ENCODE measurements at places on chromosomes 12 and 14. TPM values are rescaled to one million over a fixed set of nuclear protein-coding genes. Genes with fewer than 3 reads are reported as not detected.
A peak's percentile ranks its signal among the peaks of the same experiment; 100 is the strongest.

DNA sequence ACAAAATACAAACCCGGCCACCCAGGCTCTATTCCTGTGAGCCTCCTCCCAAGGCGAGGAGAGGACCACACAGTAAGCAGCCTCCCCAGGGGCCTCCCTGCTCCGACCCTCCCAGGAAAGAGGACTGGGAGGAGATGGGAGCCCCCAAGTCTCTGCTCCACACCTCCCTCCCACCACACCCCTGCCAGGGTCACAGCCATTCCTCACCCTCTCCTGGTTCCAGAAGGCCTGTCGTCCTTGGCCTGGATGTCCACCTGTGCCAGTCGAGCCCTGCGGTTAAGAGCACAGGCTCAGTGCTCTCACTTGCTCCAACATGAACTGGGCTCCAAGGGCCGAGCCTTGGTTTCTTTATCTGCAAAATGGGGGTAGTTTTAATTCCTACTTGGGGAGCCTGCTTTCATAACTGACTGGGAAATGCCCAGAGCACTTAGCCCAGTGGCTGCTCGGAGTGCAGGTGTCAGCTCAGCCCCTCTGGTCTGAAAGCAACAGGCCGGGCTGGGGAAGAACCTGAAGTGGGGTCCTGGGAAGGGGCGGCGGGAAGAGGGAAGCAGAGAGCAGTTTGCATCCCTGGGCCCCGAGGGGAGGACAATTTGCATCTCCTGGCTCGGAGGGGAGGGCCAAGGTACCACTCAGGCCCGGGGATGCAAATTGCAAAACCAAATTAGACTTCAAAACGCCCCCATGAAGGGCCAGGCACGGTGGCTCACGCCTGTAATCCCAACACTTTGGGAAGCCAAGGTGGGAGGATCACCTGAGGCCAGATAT is 23.6 kb downstream of the TCHP start:
- no peak for DNase-seq

The RIPK3 gene
- total RNA-seq: not detected

The NRIP2 gene
- total RNA-seq: not detected

GRCh38 chr14:74945852-74946658 is 9.3 kb downstream of the PGF start:
- DNase-seq: peak; percentile 92

The PDE3A gene
- total RNA-seq: 2.4 TPM

The PTPRO gene
- 3.1 TPM for total RNA-seq

- no peak for DNase-seq
These were observed 25.9 kb downstream of the NOC4L start for GRCh38 chr12:132170094-132170636.

DNA sequence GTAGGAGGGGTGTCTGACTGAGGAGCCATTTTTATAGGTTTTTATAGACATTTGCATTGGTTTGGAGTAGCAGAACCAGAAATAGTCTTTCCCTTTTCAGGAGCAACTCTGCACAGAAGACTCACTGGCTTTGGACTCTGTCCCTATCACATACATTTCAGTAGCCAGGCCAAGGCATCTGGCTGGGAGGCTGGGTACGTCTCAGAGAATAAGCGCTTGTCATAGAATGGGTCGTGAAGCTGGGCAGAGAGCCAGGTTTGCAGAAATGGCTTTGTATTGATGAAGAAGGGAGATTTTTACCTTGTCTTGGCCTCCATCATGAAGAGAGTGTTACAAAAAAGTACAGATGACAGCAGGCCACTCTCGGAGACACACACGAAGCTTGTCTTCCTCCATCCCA is 98.6 kb downstream of the CACNA1C start:
- DNase-seq: no peak

- DNase-seq: no peak
These were observed 54.1 kb upstream of the RASSF3 start for GRCh38 chr12:64556231-64556630.

The CCDC177 gene
- 7.5 TPM for total RNA-seq

The TCTN2 gene
- total RNA-seq: 23.1 TPM

The TNS2 gene
- total RNA-seq: 14.2 TPM

DNA sequence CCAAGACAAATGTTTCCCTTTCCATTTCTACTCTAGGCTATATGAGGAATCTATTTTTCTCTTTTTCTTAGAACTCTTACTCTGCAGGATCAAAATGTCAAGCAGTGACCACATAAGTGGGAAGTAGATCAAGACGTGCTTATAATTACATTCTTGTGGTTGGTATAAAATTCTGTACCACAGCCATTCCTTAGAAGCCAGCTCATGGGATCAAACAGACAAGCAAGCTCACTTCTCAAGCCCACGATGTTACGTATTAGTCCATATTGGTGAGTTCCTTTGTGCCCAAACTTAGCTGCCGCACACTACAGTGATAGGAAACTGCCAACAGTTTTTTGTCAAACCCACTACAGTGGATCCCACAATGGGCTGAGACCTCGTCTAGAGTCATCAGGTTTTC is 53.4 kb downstream of the IFNG start:
- no peak for DNase-seq

DNA sequence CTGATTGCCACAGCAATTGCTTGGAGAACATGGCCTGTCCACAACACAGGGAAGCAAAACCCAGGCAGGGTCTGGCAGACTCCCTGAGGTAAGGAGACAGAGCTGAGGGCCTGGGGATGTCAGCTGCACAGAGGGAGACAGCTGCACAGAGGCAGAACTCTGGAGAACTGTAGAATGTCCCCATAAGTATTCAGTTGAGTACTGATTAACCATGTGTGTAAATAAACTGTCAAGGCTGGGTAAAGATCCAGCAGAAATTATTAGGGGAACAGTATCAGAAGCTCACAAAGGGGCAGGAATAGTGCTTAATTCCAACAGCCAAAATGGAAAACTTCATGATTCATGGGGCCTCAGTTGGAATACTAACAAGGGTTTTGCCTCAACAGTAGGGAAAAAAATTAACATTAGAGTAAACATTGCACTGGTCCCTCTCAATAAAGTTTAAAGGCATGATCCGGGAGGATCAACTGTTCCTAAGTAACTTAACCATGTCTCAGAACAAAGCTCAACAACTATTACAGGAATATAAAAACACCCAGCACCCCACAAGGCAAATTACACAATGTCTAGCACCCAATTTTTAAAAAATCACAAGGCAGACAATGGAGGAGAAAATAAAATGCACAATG is 201.3 kb upstream of the RASSF8 start:
- DNase-seq: no peak

The PMEL gene
- total RNA-seq: 36.9 TPM

The NEMP1 gene
- total RNA-seq: 49.6 TPM

The CLEC1A gene
- not detected for total RNA-seq

DNA sequence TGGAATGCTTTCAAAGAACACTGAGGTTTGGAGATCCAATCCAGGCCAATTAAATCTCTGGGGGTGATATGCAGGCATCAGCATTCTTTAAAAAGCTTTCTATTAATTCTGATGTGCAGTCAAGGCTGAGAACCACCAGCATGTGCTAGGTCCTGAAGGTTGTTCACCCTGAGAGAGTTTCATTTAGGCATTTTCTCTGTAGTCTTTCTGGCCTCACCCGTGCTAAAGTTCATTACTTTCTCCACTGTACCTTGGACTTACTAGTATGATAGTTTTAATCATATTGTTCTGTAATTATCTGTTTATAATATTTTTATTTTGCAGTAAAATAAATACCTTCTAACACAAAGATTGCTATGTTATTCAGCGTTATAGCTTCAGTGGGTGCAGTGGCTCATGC is 32.9 kb downstream of the SOS2 start:
- no peak for DNase-seq

The CELA1 gene
- total RNA-seq: not detected

DNA sequence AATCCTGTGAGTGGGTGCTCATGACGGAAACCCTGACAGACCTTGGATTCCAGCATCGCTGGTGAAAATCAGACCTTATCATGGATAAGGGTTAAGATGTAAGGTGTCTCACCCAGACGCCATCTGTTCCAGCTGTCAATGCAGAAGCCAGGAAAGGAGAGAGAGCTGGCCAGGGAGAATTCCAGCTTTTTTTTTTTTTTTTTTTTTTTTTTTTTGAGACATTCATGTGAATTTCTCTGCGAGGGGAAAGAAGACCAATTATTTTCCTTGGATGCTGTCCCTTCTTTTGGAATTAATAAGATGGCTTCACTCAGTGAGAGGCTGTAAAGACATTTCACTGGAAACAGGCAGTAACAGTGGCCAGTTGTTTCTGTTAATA is 1.8 kb downstream of the TRAF3 start:
- no peak for DNase-seq

- no peak for DNase-seq
These were observed 25.1 kb downstream of the SYNJ2BP start for GRCh38 chr14:70391493-70392391.

The ACVRL1 gene
- 0.49 TPM for total RNA-seq

- DNase-seq: no peak
These were observed 42.5 kb upstream of the CATSPERB start for GRCh38 chr14:91774140-91775096.

GRCh38 chr14:20343092-20343861 is at the start of gene PARP2:
PARP2 (plus strand) TSS chr14:20343635; CDS start chr14:20343642, 7 bp downstream.
- DNase-seq: peak; percentile 95

GRCh38 chr12:90304231-90304630 is 595.6 kb upstream of the ATP2B1 start:
- no peak for DNase-seq

- DNase-seq: no peak
These were observed 35.6 kb downstream of the TTC9 start for GRCh38 chr14:70677341-70677740.

DNA sequence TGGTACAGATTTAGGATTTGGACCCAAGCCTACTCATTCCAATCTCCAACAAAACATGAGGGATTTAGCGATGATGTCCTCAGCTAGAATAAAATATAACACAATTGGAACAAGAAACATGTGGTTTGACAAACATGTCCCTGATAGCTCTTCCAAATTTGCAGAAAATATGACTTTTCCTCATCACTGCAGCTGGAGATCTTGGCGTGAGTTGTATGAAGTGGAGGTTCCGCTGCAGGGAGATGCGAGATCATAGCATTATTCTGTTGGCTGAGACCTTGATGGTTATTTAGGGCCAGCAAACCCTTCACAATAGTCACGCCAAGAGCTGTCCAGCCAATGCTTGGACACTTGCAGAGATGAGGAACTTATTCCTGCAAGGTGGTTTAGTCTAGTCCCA is 413.4 kb upstream of the TBX3 start:
- no peak for DNase-seq

GRCh38 chr12:110917467-110917866 is 2.9 kb downstream of the MYL2 start:
- no peak for DNase-seq

The ACIN1 gene
- total RNA-seq: 350 TPM

The MED6 gene
- total RNA-seq: 50.9 TPM

- no peak for DNase-seq
These were observed 114.5 kb downstream of the DENND5B start for GRCh38 chr12:31476437-31476836.

- no peak for DNase-seq
These were observed 1.0 kb downstream of the ZC3H14 start for GRCh38 chr14:88563845-88564244.

GRCh38 chr12:112458330-112458729 is 39.6 kb downstream of the PTPN11 start:
- no peak for DNase-seq

DNA sequence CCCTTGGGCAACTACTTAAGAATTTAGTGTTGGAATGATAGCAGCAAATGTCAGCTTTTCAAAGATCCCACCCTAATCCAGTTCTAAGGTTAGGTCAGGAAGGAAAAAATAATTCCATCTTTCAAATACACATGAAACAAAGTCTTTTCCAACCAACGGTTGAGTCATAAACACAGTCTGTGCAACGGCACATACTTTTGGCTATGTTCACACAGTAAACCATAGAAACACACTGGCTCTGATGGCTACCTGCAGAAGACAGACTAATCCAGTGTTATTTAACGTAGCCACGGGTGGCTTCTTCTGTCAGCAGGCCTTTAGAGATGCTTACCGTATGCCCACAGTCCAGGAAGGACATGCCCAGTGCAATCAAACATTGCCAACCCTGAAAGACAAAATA is 35.7 kb downstream of the HIGD1C start:
- DNase-seq: no peak

The KRT8 gene
- total RNA-seq: 8.3 TPM

DNA sequence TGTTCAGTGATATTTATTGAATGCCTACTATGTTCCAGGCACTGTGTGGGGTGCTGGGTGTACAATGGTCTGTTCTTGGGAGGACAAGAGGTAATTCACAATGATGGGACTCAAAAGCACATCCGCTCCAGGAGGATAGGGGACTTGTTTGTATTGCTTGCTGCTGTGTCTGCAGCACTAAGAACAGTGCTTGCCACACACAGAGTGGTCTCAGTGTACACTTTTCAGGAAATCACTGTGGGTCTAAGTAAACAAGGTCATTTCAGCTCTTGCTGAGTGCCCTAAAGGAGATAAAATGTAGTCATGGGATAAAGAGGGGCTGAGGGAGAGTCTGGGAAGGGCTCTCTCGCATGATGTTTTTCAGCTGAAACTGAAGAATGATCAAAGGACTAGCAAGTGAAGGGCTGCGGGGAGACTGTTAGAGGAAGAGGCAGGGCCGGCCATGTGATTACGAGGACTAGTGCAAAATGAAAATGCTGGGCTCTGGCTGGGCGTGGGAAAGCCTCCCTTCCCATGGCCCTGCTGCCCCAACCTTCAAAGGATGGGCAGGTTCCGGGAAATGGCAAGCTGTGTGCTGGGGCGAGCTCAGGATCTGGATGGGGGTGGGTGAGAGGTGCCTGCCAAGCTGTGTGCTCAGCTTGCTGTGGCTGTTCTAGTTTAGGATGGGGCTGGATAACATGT is 39.1 kb downstream of the ADCK1 start:
- peak; percentile 6 for DNase-seq

DNA sequence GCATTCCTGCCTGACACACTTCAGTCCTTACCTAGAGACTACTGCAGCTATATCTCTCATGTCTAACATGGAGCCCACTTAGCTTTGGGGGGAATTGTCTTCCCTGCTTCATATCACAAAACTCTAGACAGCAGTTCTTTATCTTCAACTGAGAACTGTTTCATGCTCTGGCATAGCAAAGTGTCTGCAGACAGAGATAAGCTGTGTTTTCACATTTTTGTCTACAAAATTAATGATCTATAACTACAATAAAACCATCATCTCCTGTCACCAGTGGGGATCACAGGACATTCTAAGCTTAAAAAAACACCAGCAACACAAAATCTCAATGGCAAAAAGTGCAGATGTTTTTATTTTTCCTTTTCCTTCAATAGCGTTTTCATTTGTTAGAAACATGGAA is 137.1 kb upstream of the VRK1 start:
- no peak for DNase-seq

DNA sequence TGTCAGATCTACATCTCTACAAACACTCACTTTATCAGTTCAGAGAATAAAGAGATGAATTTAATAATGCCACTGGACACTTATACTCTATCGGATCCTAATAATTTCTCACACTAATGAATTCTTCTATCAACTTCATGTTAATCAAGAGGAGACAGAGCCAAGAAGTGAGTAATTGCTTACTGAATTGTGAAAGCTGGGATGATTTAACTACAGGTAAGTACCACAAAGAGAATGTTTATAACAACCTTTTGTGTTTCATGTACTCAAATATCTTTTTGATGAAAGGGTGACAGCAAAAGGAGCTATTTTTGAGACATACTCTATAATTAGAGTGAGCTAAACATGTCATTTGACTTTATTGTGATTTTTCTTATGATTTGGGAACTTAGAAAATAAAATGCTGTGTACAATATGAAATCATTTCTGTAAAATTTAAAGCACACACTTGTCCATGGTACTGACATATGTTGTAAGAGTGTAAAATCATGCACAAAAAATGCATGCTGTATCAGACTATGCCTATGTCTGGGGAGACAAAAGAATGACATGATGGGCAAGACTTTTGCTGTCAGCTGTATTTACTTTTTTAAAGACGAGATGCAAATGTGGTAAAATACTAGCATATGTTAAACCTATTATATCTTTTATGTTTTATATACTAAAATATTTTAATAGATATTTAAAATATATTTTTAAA is 361.2 kb downstream of the CCER1 start:
- no peak for DNase-seq

The LAG3 gene
- 4.7 TPM for total RNA-seq
